Lower leg skin (tissue), 4 donors: ENCODE measurements at places on chromosomes 6 and 20.

- no peak for DNase-seq
These were observed 357.5 kb upstream of the RNF217 start for GRCh38 chr6:124604719-124605118.

GRCh38 chr6:35034411-35035191 lies 106.5 kb downstream of the TCP11 start:
- DNase-seq = peak; percentile 91

GRCh38 chr6:52209770-52210169 lies 23.6 kb downstream of the IL17A start:
- DNase-seq = no peak

- peak; percentile 70 for DNase-seq
These were observed 3.8 kb downstream of the MTCL3 start for GRCh38 chr6:127515234-127515793.

GRCh38 chr6:34053721-34054120 lies 92.2 kb downstream of the GRM4 start:
- no peak for DNase-seq

DNA sequence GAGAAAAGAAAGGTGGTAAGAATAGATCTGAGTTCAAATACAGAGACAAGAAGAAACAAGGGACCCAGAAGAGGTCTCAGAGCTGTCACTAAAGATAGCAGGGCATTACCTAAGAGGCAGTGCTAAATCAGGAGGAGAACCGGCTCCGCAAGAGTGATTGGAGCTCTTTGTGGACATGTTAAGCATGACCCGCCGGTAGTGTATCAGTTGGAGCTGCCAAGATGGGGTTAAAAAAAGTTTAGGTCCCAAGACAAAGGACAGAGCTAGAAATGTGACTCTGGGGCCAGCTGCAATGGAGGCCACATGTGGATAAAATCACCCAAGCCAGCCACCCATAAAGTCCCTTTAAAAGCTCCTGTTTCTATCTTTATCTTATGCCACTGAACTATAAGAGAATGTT lies 93.4 kb downstream of the MBOAT1 start:
- DNase-seq = no peak

GRCh38 chr6:63941747-63942470 lies 306.3 kb downstream of the PHF3 start:
- DNase-seq = no peak

- DNase-seq = no peak
These were observed 11.5 kb upstream of the PDYN start for GRCh38 chr20:2005359-2005758.

- no peak for DNase-seq
These were observed 31.9 kb upstream of the ZBTB24 start for GRCh38 chr6:109514946-109515345.

DNA sequence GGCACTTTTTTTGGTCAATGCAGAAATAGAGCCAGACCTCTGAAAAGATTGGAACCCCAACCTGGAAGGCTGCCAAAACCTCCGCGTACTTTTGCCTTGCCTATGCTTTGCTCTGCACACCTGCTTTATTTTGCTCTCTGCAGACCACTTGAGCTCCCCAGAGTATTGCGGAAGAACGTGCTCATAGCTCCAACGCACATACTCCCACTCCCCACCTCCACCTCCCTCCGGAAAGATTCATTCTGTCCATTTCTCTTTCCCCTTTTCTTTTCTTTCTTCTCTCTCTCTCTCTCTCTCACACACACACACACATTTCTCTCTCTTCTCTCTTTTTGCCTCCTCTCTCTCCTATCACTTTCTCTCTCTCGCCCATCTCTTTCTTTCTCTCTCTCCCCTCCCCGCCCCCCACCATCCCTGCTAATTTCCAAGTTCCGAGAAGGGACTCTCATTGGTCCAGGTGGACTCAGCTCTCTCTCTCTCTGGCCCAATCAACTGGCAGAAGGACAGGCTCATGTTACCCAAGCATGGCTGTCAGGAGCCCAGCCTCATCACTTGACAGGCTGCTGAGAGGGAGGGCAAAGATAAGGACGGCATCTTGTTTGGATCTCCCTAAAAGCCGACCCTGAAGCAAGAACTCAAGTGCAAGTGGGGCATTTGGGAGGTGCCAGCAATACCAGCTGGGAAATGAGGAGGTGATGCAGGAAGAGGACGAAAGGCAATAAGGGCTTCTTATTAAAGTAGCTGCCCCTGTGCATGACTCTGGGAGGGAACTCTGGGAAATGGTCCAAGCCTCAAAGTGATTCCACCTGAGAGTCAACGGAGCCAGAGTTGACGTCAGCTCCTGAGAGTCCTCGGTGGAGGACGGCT lies 246.1 kb downstream of the LY86 start:
- DNase-seq = no peak

GRCh38 chr20:51624157-51624731 lies 81.7 kb upstream of the NFATC2 start:
- DNase-seq = peak; percentile 37

- DNase-seq = no peak
These were observed 13.5 kb downstream of the EYA4 start for GRCh38 chr6:133254552-133255228.

DNA sequence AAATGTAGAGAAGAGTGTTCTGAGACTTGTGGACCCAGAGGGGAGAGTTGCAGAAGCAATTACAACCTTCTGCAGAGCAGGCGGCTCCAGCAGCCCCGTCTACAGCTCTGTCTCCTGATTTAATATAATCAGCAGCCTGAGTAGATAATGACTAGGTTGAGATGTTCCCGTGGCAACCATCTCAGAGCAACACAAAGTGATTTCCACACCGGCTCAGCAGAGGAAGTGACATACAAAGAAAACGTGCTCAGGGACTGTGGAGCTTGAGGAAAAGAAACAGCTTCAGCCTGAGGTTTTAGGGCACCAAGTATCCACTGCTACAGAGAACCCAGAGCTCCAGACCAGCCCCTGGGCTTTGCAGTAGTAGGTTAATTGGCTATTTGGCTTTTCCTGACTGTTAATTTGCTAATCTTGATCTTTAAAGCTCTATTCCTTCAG lies 136.4 kb downstream of the MTFR2 start:
- peak; percentile 66 for DNase-seq

DNA sequence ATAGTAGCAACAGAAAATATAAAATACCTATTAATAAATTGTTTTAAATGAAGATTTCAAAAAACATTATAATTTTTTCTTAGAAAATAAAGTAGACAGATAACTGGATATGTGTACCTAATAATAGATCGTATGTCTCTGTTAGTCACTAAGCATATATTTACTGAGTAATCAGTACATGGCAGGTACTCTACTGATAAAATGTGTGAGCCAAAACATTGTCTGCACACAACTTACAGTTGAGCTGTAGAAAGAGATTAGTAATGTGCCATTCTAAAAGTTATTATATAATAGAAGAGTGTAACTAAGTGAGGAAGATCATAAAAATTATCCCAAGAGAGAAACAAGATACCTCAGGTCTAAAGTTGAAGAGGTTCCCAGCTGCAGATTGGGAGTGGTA lies 929.9 kb upstream of the EPHA7 start:
- DNase-seq = no peak

GRCh38 chr6:156543431-156543830 lies 233.7 kb upstream of the ARID1B start:
- no peak for DNase-seq

DNA sequence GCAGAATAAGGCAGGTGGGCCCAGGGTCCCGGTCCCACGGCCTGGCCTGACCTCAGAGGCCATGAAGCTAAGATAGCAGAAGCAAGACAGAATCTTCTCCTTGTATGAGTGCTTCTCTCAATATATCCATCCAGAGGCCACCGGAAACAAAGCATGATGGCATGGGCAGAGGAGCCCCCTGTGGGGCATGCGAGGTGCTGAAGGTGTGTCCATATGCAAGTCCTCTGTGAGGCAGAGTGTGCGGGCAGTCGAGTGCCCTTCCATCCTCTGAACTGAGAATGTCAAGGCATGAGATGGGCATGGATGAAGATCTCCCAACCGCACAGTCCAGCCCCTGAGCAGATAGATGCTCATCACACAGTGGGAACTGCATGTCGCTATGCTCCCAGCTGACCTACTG lies 9.8 kb upstream of the GGTLC1 start:
- no peak for DNase-seq

GRCh38 chr20:57618091-57618763 lies 2.0 kb downstream of the ZBP1 start:
- DNase-seq = no peak

GRCh38 chr6:11598687-11599086 lies 61.1 kb downstream of the TMEM170B start:
- no peak for DNase-seq

GRCh38 chr20:44910690-44911262 lies 916 bp downstream of the PABPC1L start:
- DNase-seq = no peak

DNA sequence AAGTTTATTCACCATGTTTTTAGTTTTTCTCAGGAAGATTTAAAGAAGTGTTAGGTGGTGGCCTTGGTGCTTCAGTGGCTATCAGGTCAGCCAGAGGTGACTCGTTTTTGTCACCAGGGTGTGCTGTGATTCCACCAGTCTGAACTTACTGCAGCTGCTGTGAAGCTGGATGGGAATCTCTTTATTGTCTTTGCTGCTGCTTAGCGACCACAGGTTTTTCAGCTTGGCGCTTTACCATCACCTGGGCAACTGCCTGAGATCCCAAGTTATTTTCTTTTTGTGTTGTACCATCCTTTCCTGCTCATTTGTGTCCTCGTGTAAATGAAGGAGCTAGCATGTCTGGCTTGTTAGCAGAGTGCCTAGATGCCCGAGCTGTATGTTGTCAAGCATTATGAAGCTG lies 146.9 kb downstream of the MACROD2 start:
- DNase-seq = peak; percentile 15

GRCh38 chr6:108633436-108633835 lies 72.7 kb downstream of the FOXO3 start:
- no peak for DNase-seq

DNA sequence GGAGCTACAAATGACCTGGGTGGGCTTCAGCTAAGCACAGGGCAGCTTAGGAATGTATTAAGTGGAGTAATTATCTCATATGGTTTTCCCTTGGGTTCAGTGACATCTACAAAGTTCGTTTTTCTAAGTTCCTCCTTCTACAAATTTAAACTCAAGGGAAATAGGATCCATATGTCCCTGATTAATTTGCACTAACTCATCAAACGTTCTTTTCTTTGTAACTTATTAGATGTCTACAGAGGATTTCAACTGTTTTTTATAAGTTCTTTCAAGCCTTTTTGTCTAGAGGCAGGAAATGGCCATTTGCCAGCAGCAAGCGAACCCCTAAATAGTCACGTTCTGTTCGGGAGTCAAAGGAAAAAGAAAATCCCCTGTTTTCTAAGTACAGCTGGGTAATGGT lies 1060.3 kb downstream of the KIF16B start:
- DNase-seq = no peak

DNA sequence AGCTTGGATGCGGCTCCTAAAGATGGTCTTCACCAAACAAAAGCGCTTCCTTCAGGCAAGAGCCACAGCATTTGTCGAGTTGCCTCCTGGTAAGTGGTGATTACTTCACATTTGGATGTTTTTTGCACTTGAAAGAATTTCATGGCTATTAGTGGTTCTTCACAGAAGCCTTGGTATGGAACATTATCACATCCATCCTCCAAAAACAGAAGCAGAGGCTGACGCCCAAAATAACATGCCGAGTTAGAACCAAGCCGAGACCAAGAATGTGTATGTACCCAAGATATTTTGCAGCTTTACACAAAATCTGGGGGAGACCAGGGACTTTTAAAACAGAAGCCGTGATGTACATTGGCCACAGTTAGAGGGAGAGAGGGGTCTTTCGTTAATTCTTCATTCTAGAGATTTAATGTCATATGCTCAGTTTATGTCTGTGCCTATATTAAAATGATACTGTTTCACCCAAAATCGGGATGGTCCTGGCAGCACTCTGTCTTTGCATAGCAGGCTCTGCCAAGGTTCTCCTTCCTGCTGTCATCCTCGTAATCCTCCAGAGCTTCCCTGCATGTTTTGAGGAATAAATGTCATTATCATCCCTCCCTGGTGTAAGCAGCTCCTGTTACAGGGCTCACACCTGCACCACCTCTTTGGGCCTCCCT lies 109.3 kb downstream of the TMEM242 start:
- DNase-seq = peak; percentile 9

- no peak for DNase-seq
These were observed 44.7 kb downstream of the FRK start for GRCh38 chr6:116015983-116016382.

GRCh38 chr20:48738399-48739304 lies 89.1 kb downstream of the PREX1 start:
- no peak for DNase-seq

- no peak for DNase-seq
These were observed 16.7 kb upstream of the TTLL2 start for GRCh38 chr6:167308207-167308606.

- DNase-seq = no peak
These were observed 172.8 kb downstream of the BACH2 start for GRCh38 chr6:90123831-90124230.

DNA sequence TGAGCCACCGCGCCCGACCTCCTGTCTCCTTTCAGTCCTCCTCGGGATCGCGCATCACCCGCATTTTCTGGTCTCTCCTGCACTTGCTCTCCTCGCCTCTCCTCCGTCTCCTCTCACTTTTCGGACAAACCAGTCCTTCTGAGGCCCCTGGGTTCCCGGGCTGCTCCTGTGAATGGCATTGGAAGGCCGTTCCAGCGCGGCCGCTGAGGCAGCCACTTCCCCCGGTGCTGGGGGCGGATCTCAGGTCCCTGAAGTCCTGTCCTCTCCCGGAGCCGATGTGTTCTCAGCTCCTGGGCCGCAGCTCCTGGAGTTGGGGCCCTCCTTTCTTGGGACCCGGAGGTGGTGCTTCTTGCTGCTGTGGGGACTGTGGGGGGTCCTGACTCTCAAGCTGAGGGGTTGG lies 803 bp downstream of the MICB start:
- DNase-seq = no peak

GRCh38 chr6:126227833-126228702 lies 111.8 kb upstream of the CENPW start:
- DNase-seq = no peak

DNA sequence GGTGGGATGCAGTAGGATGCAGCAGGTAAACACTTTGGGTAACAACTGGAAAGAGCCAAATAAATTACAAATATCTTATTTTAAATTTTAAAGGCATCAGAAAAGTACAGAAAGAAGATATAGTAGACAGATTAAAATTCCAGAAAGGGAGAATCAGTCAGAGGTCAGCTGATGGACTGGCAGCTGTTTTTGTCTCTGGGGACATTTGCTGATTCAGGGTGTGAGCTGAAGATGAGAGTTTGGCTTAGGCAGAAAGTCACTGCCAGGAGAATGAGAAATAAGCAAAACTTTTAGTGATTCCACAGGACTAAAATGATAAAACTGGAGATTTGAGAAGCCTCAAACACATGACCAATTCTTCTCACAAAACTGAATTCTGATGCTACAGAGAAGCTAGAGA lies 39.5 kb downstream of the AHI1 start:
- peak; percentile 41 for DNase-seq

DNA sequence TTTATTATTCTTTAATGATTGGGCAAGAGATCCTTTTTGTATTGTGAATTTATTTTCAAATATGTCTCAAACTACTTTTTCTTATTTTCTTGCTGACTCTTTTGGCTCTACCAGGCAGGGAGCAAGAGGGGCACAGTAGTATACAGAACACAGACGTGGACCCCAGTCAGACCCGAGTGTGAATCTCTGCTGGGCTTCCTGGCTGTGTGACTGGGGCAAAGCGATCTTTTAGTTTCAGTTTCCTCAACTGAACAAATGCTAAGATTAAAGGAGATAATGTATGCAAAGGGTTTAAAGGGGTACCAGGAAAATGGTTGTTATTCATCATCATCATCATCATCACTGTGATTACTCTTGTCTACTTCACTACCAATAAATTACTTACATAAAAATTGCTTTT lies 317.5 kb downstream of the HIVEP2 start:
- no peak for DNase-seq
